ENCODE measurements at places on chromosomes 12 and 14.

GRCh38 chr14:81313200-81313599 is 86.9 kb downstream of the STON2 start:
- DNase-seq = no peak

- no peak for DNase-seq
Measured at GRCh38 chr14:72902801-72903530, 9.1 kb upstream of the DPF3 start.

DNA sequence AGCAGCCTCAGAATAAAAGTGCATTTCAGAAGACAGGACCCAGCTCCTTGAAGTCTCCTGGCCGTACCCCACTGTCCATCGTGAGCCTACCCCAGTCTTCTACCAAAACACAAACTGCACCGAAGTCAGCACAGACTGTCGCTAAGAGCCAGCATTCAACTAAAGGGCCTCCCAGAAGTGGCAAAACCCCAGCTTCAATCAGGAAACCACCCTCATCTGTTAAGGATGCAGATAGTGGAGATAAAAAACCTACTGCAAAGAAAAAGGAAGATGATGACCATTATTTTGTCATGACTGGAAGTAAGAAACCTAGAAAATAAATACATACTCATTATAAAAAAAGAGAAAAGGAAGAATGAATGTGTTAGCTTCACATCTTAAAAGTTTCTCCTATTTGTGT is 51.1 kb downstream of the GAS2L3 start:
- DNase-seq = no peak

DNA sequence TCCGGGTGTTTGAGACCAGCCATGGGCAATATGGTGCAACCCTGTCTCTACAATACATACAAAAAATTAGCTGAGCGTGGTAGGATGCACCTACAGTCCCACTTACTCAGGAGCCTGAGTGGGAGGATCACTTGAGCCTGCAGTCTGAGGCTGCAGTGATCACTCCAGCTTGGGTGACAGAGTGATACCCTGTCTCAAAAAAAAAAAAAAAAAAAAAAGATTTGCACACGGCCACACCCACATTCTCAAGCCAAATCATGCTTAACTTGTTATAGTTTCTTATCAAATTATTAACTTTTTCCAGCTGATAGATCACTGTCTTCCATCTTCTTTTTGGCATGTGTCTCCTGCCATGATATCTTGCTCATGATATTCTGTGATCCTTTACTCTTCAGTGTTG is 6.8 kb downstream of the DRAM1 start:
- DNase-seq = no peak

- no peak for DNase-seq
Measured at GRCh38 chr12:99455350-99456035, 192.1 kb upstream of the GARIN6 start.

GRCh38 chr14:65079201-65079600 is 23.1 kb downstream of the MAX start:
- DNase-seq = no peak

DNA sequence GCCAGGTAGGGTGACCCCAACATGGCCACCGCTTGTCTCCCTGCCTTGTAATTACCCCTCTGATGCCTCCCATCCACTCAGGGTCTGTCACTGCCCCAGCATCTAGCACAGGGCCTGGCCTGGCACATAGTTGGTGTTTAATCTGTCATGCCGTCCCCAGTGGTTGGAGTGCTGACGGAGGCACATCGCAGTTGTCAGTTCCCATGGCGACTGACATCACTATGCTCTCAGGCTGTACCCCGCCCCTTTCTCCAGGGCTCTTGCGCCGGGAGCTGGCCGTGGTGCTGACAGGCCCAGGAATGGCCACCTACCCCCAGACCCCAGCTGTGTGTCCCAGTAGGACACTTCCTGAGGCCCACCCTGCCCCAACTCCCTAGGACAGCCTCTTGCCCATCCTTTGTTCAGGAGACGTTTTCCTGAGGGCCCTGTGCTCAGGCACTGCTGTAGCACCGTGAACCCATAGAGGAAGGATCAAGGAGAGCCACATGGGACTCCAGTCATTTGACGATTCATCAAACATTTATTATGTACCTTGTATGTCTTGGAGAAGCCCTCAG is 23.0 kb downstream of the FAM222A start:
- DNase-seq = no peak

- DNase-seq = no peak
Measured at GRCh38 chr12:101619858-101620761, 25.3 kb downstream of the MYBPC1 start.

- DNase-seq = no peak
Measured at GRCh38 chr12:104747330-104747729, 210.8 kb downstream of the SLC41A2 start.

- DNase-seq = no peak
Measured at GRCh38 chr12:51293696-51294095, 23.5 kb upstream of the SMAGP start.

Measured in stimulated activated CD8-positive, alpha-beta memory T cell treated with anti-CD3 and anti-CD28 coated beads, Interleukin-7, amount 100 ng/mL, for 24 hours (primary cell).